ENCODE measurements at places on chromosomes 3 and 15.

DNA sequence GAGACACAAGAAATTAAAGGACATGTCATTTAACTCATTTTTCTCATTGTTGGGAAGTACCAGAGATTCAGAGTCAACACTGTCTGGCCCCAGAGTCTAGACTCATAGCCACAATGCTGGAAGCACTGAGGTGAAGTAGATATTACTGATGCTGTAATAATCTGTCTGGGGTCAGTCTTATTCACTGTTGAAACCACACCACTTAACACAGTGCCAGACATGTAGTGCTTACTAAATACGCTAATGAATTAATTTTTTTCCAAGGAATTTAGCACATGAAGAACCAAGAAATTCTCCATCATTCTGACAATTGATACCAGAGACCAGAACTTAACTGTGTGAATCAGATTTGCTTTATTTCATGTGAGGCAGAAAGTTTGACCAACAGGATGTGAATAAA lies 150.8 kb upstream of the STAC start:
- no peaks in the 10 kb centered on the region for H3K36me3 ChIP-seq
- no peak overlapping the region for H3K4me3 ChIP-seq
- no peak for DNase-seq
- H3K4me1 ChIP-seq, result no peaks in the 10 kb centered on the region

- no peak overlapping the region for H3K4me3 ChIP-seq
- DNase-seq, result no peak
- H3K36me3 ChIP-seq, result no peaks in the 10 kb centered on the region
- H3K27ac ChIP-seq, result no peak overlapping the region
These were observed 20.2 kb downstream of the TMEM39A start for GRCh38 chr3:119443179-119443578.

GRCh38 chr3:138942861-138943623 lies 3.9 kb downstream of the FOXL2 start:
- peaks cover 14% of the 10 kb centered on the region for H3K4me1 ChIP-seq
- H3K36me3 ChIP-seq, result no peaks in the 10 kb centered on the region
- no peak for DNase-seq
- peaks cover 62% of the 10 kb centered on the region for H3K27me3 ChIP-seq
- no peak overlapping the region for H3K4me3 ChIP-seq
- no peak overlapping the region for H3K27ac ChIP-seq

- H3K27ac ChIP-seq, result no peak overlapping the region
- H3K27me3 ChIP-seq, result no peaks in the 10 kb centered on the region
- H3K4me3 ChIP-seq, result no peak overlapping the region
- no peak for DNase-seq
- H3K36me3 ChIP-seq, result no peaks in the 10 kb centered on the region
These were observed 239.3 kb downstream of the FEZF2 start for GRCh38 chr3:62134061-62134496.

- no peak for DNase-seq
- H3K36me3 ChIP-seq, result no peaks in the 10 kb centered on the region
- no peak overlapping the region for H3K27ac ChIP-seq
- no peaks in the 10 kb centered on the region for H3K27me3 ChIP-seq
- peaks cover 7% of the 10 kb centered on the region for H3K4me1 ChIP-seq
These were observed 2.3 kb upstream of the UACA start for GRCh38 chr15:70765504-70766281.

- H3K36me3 ChIP-seq, result no peaks in the 10 kb centered on the region
- peak overlapping the region; percentile 9 for H3K27ac ChIP-seq
- peaks cover 11% of the 10 kb centered on the region for H3K4me1 ChIP-seq
- no peak overlapping the region for H3K4me3 ChIP-seq
These were observed 76.0 kb downstream of the ZNF609 start for GRCh38 chr15:64536244-64536836.

DNA sequence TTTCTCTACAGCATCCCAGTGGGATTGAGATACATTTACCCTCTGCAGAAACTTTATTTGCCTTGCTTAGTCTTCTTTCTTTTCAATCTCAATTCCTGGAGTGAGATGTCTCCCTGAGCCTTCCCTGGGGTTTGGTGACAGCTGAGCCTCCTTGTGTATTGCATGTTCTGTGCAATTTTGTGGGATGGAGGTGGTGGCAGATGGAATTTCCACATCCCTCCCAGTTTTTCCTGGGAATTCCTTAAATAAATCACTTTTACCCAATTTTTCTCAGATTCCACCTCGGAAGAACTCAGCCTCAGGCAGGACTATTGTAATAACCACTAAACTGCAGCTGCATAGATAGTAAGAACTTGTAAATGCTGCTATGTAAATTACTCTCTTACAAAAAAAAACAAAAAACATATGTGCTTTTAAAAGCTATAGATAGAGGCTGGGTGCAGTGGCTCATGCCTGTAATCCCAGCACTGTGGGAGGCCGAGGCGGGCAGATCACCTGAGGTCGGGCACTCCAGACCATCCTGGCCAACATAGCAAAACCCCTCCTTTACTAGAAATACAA lies 88.5 kb upstream of the ABHD17C start:
- H3K4me1 ChIP-seq, result no peaks in the 10 kb centered on the region
- no peaks in the 10 kb centered on the region for H3K36me3 ChIP-seq
- H3K4me3 ChIP-seq, result no peak overlapping the region

DNA sequence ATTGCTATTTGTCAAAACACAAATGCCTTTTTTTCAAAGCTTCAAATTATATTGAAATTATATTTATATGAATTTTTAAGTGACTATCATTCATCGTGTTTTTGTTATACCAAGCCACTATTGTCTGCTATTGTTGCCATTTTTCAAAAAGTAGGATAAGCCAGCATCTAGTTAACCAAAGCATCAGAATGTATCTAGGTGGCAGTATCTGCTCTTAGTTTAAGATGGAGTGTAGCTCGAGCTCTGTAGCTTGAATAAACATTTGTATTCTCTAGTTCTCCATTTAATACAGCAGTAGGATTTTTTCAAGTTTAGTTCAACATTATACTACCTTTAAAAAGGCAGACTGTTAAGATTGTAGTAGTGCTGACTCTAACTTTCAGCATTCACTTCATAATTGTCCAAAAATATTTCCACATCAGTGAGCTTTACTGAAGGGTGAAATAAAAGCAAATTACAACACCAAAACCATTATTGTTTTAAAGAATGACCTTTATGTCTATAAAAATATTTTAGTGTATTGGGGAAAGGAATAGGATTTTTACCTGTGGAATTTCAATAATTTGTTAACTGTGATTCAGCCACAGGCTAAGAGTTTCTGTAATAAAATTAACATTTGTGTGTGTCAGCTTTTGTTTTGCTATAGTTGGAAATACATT lies 19.6 kb upstream of the C15orf61 start:
- H3K4me3 ChIP-seq, result no peak overlapping the region
- H3K36me3 ChIP-seq, result no peaks in the 10 kb centered on the region
- H3K27me3 ChIP-seq, result no peaks in the 10 kb centered on the region
- H3K27ac ChIP-seq, result no peak overlapping the region
- H3K4me1 ChIP-seq, result no peaks in the 10 kb centered on the region
- DNase-seq, result no peak

All from pancreas (tissue), 10 donors.